Left renal pelvis (tissue), 4 donors: ENCODE measurements at places on chromosomes 16 and 17. TPM values are rescaled to one million over a fixed set of nuclear protein-coding genes. Genes with fewer than 3 reads are reported as not detected.

KRT24 gene
- not detected for polyA plus RNA-seq

KRTAP2-2 gene
- polyA plus RNA-seq = not detected

LHX1 gene
- 82.6 TPM for polyA plus RNA-seq

DNA sequence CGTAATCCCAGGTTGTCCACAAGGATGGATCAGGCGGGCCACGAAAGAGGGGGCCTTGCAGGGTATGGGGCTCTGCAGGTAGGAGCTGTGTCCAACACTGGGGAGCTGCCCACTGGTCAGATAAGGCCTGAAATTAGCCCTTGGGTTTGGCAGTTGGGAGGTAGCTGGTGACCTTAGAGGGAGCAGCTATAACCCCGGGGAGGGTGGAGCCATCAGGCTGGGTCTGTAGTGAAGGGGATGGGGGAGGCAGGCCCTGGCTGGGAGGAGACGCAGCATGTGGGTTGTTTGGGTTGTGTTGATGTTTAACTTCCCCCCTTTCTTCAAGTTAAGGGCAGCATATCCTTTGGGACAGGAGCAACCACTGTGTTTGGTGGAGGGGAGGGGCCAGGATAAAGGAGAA is 5.9 kb downstream of the MLLT6 start:
- DNase-seq = no peak
